ENCODE measurements at places on chromosomes 7 and 10. TPM values are rescaled to one million over a fixed set of nuclear protein-coding genes. Genes with fewer than 3 reads are reported as not detected.

The PPP1R3A gene
- not detected for polyA plus RNA-seq

The GPRIN2 gene
- polyA plus RNA-seq: 4.0 TPM

- no peak for DNase-seq
Observed at GRCh38 chr7:47804767-47805545, 143.3 kb downstream of the PKD1L1 start.

The SYT15B gene
- 1.1 TPM for polyA plus RNA-seq

The NOS3 gene
- polyA plus RNA-seq: 8.7 TPM

DNA sequence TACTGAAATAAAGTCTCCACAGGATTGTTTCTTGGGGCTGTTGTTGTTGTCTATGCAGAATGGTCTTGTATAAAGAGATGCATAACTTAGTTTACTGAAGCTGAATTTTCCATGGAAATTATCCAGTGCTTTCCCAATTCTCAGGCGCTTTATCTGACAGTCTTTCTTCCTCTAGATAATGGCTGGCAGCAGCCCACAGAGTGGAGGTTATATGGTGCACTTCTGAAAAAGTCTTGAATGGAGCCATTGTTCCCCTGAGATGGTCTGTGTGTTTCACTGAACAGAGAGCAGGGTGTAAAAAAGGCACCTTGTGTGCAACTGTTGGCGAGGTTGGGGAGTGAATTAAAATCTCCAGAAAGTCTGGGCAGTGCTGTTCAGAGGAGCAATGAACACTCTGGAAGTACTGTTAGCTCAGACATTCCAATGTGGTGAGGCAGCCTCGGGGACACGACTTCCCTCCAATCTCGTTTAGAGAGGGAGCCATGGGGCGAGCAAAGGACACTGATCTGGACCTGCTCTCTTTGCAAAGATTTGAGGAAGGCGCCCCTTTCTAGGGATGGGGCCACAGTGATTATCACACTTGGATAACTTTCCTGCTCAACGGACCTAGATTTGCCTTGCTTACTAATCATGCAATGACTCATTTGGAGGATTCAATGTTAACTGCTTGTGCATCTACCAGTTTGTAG is 2.0 kb upstream of the PLCE1 start:
- DNase-seq: peak; percentile 53

DNA sequence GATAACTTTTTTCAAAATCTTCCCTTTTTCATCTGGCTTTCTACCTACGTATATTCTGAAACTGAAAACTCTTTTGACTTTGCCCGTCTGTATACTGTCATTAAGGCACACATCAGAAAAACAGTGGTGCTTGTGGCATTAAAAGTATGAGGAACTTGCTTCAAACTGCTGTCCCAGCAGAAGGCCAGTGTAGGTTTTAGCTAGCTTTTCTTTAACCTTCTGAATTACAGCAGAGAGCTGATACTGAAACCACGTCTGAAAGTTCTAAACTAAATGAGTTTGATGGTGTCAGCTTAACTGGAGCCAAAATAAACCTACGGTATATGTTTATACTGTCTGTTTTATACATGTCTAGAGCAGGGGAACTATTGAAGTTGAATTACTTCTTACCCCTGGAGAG is 283.4 kb downstream of the TFEC start:
- no peak for DNase-seq

The PNLIPRP2 gene
- polyA plus RNA-seq: not detected

- peak; percentile 50 for DNase-seq
Observed at GRCh38 chr10:98045785-98046389, 15.5 kb upstream of the CRTAC1 start.

The ADGRA1 gene
- polyA plus RNA-seq: 1.7 TPM

GRCh38 chr7:12921751-12922345 is 234.4 kb downstream of the ARL4A start:
- no peak for DNase-seq

DNA sequence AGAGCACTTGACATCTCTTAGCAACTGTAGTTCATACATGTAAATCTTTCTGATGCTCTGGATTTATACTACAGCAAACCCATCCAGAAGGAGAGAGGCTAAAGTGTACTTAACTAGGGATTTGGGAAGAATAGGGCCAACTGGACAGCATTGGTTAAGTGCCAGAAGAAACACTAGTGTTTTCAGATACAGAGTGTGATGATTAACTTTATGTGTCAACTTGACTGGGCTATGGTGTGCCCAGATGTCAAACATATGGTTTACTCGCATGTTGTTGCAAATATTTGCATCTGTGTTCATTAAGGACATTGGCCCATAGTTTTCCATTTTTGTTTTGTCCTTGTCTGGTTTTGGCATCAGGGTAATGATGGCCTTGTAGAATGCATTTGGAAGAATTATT is 384.7 kb upstream of the KCND2 start:
- DNase-seq: no peak

The SNCG gene
- 12.4 TPM for polyA plus RNA-seq

- peak; percentile 78 for DNase-seq
Observed at GRCh38 chr7:85041605-85042216, 145.1 kb downstream of the SEMA3D start.

- DNase-seq: no peak
Observed at GRCh38 chr10:110730345-110731050, 86.4 kb downstream of the RBM20 start.

The CPVL gene
- 57.8 TPM for polyA plus RNA-seq

GRCh38 chr10:11677480-11677879 is 64.7 kb upstream of the ECHDC3 start:
- DNase-seq: no peak

The UCMA gene
- not detected for polyA plus RNA-seq

The AKR1D1 gene
- 0.08 TPM for polyA plus RNA-seq

GRCh38 chr7:22295402-22296264 is 61.3 kb downstream of the RAPGEF5 start:
- no peak for DNase-seq
